ENCODE measurements at places on chromosomes 3 and 15.

- DNase-seq, result no peak
These were observed 9.9 kb upstream of the RPL29 start for GRCh38 chr3:52005571-52005986.

DNA sequence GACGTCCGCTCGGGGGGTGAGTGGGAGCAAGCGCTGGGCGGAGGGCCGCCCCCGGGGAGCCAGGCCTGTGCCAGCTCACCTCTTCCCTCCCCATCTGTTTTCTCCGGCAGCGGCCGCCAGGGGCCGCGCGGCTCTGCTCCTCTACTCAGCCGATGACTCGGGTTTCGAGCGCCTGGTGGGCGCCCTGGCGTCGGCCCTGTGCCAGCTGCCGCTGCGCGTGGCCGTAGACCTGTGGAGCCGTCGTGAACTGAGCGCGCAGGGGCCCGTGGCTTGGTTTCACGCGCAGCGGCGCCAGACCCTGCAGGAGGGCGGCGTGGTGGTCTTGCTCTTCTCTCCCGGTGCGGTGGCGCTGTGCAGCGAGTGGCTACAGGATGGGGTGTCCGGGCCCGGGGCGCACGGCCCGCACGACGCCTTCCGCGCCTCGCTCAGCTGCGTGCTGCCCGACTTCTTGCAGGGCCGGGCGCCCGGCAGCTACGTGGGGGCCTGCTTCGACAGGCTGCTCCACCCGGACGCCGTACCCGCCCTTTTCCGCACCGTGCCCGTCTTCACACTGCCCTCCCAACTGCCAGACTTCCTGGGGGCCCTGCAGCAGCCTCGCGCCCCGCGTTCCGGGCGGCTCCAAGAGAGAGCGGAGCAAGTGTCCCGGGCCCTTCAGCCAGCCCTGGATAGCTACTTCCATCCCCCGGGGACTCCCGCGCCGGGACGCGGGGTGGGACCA is 632 bp upstream of the CRELD1 start:
- peak; percentile 96 for DNase-seq

DNA sequence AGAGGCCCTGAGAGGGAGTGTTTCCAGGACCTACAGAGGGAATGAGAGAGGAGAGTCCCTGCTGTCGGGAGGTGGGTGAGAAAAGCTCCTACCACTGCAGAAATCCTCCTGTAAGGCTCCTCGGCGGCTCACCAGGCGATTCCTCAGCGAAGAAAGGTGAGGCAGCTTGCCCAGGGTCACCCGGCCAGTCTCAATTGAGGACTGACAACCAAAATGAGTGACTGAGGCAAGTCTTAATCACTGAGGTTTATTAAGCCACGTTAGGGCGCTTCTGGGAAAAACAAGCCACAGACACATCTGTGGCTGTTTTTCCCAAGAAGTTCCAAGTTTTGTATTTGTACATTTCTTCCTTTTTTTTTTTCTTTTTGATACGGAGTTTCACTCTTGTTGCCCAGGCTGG is 48.5 kb downstream of the ZDHHC19 start:
- no peak for DNase-seq

- DNase-seq, result no peak
These were observed 33.4 kb upstream of the RAD18 start for GRCh38 chr3:8996681-8997121.

- no peak for DNase-seq
These were observed 91.0 kb downstream of the FOXP1 start for GRCh38 chr3:71492566-71492965.

GRCh38 chr3:9088441-9089353 is 125.4 kb upstream of the RAD18 start:
- no peak for DNase-seq

DNA sequence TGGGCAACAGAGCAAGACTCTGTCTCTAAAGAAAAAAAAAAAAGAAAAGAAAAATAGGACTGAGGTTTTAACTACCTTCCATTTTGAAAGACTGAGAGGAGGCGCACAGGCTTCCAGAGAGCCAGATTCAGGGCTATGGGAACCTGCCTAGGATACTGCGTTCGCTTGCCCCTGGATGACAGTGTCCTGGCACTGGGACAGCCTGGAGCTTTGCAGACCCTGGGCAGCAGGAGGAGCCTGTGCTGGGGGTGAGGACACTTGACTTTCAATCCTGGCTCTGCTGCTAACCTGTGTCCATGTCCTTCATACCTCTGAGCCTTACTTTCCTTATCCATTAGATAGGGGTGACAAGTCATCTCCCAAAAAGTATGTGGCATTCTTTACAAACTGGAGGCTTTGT is 31.2 kb downstream of the CD276 start:
- DNase-seq, result no peak

- DNase-seq, result no peak
These were observed at the start of gene LARP6 for GRCh38 chr15:70853973-70854665. TSS of gene LARP6 (minus strand) at chr15:70854157. CDS start at chr15:70854088, 69 bp downstream.

DNA sequence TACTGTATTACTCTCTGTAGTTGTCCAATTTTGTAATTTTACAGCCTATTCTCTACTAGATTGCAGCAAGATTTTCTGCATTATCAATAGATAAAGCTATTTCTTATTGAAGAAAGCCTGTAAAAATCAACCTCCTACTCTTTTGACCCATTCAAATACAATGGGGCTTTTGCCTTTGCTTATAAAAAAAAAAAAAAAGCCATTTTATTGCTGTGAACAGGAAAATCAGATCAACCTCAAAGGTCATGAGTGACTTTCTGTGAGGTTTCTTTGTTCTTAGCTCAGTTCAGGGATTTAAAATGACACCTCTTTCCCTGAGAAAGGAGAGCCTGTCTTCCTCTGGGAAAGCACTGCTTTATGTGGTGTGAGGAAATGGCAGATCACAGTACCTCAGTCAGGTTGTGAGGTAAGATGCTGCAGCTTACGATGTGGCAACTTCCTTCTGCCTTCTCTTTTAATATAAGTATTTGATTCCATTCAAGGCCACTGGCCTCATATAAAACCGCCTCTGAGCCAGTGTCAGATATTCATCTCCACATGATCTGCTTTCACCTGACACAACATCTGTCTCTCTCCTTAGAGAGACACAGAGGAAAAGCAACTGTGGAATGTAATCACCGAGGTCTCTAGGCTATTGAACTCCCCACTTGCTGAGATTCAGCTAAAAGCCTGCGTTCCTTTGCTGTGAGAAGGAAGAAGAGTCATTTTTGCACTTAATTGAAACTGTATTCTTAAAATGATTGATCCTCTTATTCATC is 161.5 kb upstream of the MB21D2 start:
- no peak for DNase-seq

DNA sequence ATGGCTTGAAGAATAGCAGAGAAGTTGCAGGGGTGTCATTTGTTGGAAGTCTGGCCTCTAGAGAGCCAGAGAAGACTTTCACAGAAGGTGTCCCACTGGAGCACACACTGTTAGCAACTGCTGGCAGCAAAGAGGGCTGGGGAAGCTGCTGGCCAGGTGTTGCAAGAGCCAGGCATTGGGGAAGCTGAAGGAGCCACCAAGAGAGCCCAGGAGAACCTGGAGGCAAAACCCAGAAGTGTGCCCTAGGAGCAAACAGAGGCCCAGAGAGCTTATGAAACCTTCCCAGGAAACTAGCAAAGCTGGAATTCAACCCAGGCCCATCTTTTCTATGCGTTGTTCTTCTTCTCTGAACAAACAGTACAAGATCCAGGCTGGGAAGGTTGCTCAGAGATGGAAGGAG is 132.7 kb upstream of the TRIM42 start:
- no peak for DNase-seq

DNA sequence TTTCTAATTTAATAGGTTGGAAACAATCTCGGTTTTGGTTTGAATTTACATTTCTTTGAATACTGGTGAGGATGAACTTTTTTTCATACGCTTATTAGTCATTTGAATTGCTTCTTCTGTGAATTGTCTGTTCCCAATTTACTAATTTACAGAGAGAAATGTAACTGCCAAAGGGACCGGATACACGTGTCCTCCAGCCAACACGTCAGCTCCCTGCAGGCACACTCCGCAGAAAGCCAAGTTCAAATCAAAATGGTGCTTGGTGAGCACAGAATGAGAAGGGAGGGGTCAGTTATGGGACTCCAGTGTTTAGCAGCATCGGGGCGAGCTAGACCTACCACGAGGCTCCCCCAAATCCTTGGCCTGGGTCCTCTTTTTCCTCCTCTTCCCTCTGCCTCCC is 10.8 kb upstream of the TSEN2 start:
- no peak for DNase-seq
